ENCODE measurements at places on chromosomes 11 and 22. TPM values are rescaled to one million over a fixed set of nuclear protein-coding genes. Genes with fewer than 3 reads are reported as not detected.

CASP5 gene
- not detected for total RNA-seq

GRCh38 chr11:58286249-58286648, 18.2 kb upstream of the OR10W1 start:
- H3K4me3 ChIP-seq: no peak overlapping the region
- peak; percentile 9 for DNase-seq

GRCh38 chr11:114176321-114176720, 116.8 kb downstream of the ZBTB16 start:
- no peaks in the 10 kb centered on the region for H3K27me3 ChIP-seq
- DNase-seq: no peak
- H3K36me3 ChIP-seq: no peaks in the 10 kb centered on the region
- H3K4me1 ChIP-seq: peaks cover 63% of the 10 kb centered on the region
- no peak overlapping the region for H3K27ac ChIP-seq

KDM4E gene
- total RNA-seq: not detected

- H3K4me3 ChIP-seq: no peak overlapping the region
- H3K4me1 ChIP-seq: no peaks in the 10 kb centered on the region
- H3K27me3 ChIP-seq: peaks cover 7% of the 10 kb centered on the region
Observed at GRCh38 chr11:45332276-45332934, 46.3 kb upstream of the SYT13 start.

MS4A6E gene
- total RNA-seq: not detected

PITPNB gene
- total RNA-seq: 89.1 TPM

Data from activated CD8-positive, alpha-beta T cell treated with anti-CD3 and anti-CD28 coated beads for 36 hours (primary cell).